ENCODE measurements at places on chromosomes 3 and 15.

GRCh38 chr3:72345980-72346379 is 502.3 kb downstream of the SHQ1 start:
- DNase-seq, result no peak

DNA sequence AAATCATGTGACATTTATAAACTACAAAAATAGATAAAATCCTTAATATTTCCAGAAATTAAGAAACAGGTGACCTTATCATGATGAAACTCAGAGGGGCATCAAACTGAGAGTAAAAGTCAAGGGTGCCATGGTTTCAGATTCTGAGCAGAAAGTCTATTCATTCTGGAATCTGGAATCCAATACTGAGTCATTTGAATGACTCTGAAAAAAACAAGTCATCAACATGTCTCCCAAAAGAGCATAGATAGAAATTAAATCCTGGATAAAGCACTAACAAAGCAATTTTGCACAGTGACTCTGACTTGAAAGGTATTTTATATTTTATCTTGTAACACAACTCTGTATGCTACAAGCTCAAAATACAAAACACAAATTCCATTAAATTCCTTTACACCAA is 23.4 kb downstream of the STAC start:
- no peak for DNase-seq

- DNase-seq, result no peak
Measured at GRCh38 chr3:123907720-123908119, 23.6 kb upstream of the MYLK start.

GRCh38 chr3:56923526-56924224 is 121.9 kb upstream of the ARHGEF3 start:
- no peak for DNase-seq

DNA sequence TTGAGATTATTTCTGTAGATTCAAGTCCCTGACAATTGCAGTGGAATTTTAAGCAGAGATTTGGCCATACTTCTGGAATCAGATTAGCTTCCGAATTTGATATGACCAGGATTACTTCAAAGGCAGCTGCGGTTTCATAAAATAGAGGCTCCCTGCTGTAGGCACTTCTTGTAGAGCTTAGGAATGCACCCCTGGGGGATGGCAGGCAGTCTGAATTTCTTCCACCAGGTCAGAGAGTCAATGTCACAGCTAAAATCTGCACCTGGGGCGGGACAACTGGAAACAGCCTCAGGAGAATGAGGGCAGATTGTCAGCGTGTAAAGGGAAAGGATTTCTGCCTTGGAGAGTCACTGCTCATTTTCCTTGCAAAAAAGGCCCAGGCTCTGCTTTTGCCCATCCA is 182.6 kb downstream of the ARRDC4 start:
- no peak for DNase-seq

DNA sequence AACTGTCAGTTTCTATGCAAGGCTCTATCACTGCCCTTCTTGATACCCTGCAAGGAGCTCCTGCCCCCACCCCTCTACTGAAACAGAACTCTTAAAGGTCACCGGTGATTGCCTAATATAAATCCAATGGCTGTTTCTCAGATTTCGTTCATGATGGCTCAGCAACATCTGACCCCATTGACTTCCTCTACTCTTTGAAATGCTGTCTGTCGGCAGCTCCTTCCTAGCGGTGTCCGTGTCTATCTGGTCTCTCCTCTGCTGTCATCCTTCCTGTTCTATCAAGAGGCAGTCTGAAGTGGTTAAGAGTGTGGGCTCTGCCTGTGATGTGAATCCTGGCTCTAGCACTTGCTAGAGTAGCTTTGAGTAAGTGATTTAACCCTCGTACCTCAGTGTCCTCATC is 5.5 kb downstream of the TMEM266 start:
- no peak for DNase-seq

GRCh38 chr15:92336419-92336987 is 57.2 kb upstream of the ST8SIA2 start:
- no peak for DNase-seq

- no peak for DNase-seq
Measured at GRCh38 chr15:79989682-79990081, 18.7 kb upstream of the BCL2A1 start.

DNA sequence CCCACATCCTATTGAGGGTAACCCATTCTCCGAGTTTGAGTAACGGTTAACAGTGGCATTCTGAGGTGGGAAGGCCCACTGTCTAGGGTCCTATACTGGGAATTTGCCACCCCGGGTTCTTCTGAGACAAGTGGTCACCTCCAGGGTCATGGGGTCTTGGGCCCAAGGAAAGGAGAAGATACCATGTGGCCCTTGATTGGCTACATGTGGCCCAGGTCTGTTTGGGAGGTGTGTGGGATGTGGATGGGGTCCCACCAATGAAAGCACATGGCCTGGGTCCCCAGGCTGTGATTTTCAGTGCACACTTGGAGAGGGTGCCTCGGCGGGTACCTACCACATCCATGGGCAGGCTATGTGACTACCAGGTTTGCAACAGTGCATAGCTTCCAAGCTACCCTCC is 214.4 kb downstream of the UBE3A start:
- DNase-seq, result no peak

DNA sequence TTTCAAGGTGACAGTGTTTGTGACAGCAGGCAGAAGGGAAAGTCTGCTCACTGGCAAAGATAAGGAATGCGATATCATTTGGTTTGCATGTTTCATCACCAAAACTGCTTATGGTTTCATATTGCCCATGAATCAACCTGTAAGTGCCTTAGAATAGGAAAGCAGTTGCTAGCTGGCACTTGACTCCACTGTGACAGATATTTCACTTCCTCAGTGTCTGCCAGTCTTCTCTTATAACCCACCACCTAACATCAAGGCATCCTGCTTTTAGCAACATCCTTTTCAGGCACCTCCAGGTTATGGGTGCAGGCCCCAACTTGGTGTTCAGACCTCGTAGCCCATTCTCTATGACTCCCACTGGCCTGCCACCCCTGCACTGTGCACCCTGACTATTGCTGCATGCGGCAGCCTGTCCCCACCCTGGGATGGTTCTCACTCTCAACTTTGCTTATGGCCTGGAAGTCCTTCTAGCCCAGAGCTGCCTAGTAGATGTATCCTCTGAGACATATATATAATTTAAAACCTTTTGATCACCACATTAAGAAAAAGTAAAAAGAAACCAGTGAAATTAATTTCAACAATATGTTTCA is 154.4 kb upstream of the RARB start:
- DNase-seq, result no peak

Measured in stimulated activated CD4-positive, alpha-beta T cell treated with anti-CD3 and anti-CD28 coated beads, Interleukin-15, amount 100 ng/mL, for 1 hour (primary cell).